ENCODE measurements at places on chromosomes 13 and 19. TPM values are rescaled to one million over a fixed set of nuclear protein-coding genes. Genes with fewer than 3 reads are reported as not detected.

Gene ZSWIM9
- 5.3 TPM for total RNA-seq

Gene POSTN
- total RNA-seq = 686 TPM

Gene FFAR3
- not detected for total RNA-seq

Gene TMEM255B
- 0.13 TPM for total RNA-seq

Gene PDX1
- not detected for total RNA-seq

Gene LDLR
- total RNA-seq = 189 TPM

Gene PPM1N
- 1.0 TPM for total RNA-seq

Gene CDADC1
- 4.4 TPM for total RNA-seq

Gene IRGC
- not detected for total RNA-seq

Gene ZNF66
- total RNA-seq = 1.5 TPM

Gene VSTM2B
- not detected for total RNA-seq

Gene ANGPTL4
- total RNA-seq = 32.2 TPM

Gene PRR22
- 0.13 TPM for total RNA-seq

Gene NDUFA13
- 128 TPM for total RNA-seq

Gene SERPINE3
- total RNA-seq = not detected

Gene TGFBR3L
- 5.6 TPM for total RNA-seq

Gene FUT3
- total RNA-seq = not detected

Gene RCBTB2
- total RNA-seq = 13.6 TPM

Gene CASP14
- not detected for total RNA-seq
